Suppressor macrophage treated with lipopolysaccharide for 1 hour (primary cell): ENCODE measurements at places on chromosomes 3 and 15.

GRCh38 chr3:10419637-10420232 is 85.7 kb downstream of the ATP2B2 start:
- no peak for DNase-seq

DNA sequence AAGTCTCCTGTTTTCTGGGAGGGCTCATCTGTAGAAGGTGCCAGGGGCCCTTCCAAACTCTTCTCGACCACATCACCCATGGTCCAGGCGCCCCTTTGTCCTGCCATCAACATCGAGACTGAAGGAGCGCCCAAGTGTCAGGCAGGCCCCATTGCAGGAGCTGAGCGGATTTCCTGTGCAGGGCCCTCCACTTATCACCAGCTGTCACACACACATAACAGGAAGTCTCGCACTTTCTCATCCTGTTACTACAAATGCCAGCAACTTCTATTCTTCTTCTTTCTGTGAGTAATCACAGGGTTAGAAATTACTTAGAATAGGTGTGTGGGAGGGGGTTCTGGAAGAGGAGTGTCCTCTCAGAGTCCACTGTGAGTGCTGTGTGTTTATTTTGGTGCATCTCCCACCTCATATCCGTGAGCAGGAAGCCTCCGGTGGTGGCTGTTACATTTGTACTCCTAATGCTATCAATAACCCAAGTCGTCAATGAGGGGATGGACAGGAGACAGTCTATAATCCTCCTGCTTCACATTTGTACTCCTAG is at the start of gene KLHL6:
Gene KLHL6, minus strand, starts transcription at position 166 of the 541 bp plus-strand sequence. Its CDS starts 53 bp downstream, at position 113.
- peak; percentile 92 for DNase-seq

- no peak for DNase-seq
These were observed 14.5 kb upstream of the ABTB1 start for GRCh38 chr3:127658234-127658633.

GRCh38 chr3:1469687-1470086 is 376.9 kb downstream of the CNTN6 start:
- DNase-seq: no peak

DNA sequence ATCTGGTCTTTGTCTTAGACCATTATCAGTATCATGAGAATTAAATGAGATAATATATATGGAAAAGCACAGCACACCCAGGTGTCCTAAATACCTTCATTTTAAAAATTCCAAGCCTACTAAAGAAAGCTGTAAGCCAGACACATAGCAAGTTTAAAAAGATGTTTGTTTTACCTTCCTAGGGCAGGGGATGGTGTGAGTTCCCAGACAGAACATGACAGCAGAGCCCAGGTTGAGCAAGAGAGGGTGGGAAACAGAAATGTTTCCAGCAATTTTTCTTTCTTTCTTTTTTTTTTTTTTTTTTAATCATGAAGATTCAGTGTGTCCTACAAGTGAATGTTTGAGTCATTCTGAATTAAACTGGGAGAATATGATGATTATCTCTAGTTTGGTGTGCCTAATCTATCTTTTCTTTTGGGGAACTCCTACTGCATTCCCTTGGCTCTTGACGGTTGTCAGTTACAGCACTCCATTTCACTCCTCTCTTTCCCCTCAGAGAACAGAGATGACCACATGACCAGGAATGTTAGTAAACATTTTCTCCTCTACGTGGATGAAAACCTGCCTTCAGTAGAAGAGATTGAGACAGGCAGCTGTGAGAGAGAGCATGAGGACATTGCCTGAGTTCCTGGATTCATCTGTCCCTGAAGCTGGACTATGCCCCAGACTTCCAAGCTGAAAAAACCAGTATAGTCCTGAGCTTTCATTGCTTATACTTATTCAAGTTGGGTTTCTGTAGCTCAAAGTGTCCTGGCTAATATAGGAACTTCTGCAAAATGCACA is 54.5 kb upstream of the ARL14 start:
- DNase-seq: no peak

DNA sequence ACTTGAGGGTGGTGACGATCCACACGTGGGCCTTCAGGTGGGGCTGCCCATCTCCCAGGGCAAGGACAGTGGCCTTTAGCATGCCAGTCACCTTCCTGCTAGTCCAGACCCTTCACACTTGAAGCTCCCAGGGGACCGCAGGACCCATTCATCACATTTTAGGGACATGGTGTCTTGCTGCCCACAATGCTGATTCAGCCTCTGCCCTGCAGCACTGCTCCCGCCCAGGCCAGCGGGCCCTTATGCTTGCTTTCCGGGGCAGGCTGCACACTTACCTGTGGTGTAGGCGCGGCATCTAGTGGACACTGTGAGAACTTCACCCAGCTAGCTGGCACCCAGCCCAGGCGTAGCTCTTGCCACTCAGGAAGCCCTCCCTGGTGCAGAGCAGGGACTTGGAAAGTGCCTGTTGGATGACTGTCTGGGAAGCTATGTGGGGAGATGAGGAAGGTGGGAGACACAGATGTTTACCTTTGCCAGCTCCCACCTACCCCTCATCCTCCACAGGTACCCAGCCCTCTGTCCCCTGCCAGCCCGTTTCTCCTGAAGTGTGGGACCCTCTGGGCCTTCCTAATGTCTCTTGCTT is 26.3 kb upstream of the NR2C2 start:
- peak; percentile 91 for DNase-seq

DNA sequence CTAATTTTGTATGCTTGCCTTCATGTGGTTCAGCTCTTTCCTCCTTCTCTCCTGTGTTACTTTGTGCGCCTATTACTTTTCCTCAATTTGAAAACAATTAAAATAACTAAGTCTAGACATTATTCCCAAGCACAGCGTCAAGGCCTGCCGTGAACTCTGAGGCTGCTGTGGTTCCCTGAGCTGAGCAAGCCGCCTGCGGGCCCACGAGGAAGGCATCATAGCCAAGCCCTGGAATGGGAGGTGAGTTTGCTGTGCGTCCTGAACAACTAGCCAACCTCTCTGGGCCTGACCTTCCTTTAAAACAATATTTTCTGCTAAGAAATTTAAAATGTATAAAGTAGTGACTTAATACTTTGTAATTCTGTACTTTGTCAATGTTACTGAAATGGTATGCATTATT is 327.2 kb downstream of the OCA2 start:
- no peak for DNase-seq
